AG10803 (cell line): ENCODE measurements at places on chromosomes 12 and 14.

GRCh38 chr12:59808317-59808910 lies 212.6 kb downstream of the SLC16A7 start:
- DNase-seq: peak; percentile 48

DNA sequence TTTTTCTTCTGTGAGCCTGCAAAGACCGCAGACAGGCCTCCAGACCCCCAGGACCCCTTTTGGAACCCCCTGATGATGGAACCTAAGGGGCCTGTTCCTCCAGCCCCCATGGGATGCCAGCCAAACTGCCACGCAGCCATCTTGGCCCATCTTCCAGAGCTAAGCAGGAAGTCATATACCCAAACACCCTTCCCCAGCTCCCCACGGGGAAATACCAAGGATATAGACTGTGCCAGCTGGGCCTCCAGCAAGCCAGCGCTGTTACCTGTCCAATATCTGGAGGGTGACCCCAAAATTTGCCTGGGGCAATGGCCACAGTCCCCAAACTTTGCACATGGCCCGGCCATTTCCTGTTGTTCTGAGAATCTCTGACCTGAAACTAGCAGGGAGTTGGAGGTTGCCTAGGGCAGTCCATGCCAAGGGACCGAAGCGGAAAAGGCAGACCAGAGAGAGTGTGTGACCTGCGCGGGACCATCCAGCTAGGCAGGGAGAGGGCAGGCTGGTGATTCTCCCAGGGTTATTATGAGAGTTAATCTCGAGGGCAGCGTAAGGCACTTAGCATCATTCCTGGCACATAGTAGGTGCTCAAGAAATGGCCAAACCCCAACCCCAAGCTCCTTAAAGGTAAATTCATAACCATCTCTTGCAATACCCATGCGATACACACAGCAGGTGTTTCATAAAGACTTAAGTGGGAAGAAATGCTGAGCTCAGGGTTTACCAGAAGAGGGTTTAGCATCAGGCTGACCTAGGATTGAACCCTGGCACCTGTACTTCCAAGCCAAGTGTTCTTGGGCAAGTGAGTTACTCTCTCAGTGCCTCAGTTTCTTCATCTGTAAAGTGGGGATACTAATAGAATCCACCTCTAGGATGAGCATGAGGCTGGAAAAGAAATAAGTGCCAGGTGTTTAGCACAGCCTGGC lies 2.6 kb upstream of the RASAL1 start:
- no peak for DNase-seq

- no peak for DNase-seq
These were observed 23.5 kb upstream of the NOVA1 start for GRCh38 chr14:26621364-26621763.

GRCh38 chr12:24943947-24944600 lies 4.8 kb downstream of the BCAT1 start:
- DNase-seq: no peak

GRCh38 chr14:23321572-23322547 lies 603 bp downstream of the PABPN1 start:
- DNase-seq: peak; percentile 57

GRCh38 chr14:73789989-73790581 lies 61.5 kb upstream of the PTGR2 start:
- DNase-seq: peak; percentile 98

GRCh38 chr12:82055391-82055790 lies 296.2 kb upstream of the PPFIA2 start:
- no peak for DNase-seq

DNA sequence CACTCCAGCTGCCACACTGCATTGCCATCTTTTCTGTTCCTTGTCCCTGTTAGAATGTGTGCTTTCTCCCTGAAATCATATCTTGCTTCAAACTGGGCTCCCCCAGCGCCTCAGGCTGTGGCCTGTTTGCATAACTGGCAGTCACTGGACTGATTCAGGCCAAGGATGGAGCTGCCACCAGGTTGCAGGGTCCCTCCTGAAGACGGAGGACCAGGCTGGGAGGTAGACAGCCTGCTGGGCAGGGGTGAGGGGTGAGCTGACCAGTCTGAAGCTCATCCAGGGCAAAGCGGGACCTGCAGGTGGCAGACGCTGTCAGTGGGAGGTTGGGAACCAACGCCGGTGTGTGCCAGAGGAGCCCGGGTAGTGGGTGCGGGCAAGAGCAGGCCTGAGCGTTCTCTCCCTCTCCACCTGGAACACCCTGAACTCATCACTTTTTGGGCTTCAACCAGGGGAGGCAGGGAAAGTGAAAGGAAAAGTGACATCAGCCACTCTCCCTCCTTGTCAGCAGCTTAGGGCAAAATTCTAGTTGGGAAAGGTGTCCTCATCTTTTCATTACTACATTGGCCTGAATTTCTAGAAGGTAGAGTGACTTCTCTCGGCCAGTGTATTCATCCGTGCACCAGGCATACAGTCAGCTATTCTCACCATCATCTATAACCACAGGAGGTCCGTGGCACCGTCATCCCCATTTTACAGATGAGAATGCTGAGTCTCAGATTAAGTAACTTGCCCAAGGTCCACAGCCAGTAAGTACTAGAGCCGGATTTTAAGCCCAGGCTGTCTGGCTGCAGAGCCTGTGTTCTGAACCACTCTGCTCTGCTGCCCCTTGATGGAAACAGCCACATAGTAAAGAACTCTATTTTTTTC lies 219.1 kb downstream of the SLC41A2 start:
- no peak for DNase-seq

DNA sequence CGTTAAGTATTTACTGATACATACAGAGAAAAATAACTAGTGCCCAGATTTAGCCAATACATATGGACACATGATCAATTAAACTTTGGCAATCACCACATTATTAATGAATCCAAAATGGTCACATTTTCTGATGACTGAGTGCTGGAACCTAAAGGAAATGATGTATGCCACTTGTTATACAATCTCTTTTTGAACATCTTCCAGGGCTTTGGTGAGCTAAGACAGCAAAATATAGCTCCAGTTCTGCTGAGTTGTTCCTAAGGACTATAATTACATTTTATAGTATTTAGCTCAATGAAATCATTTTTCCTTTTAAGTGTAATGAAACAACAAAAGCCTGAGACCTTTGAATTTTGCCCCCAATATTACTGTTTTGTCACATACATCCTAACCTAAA lies 329.1 kb upstream of the ATP2B1 start:
- no peak for DNase-seq

GRCh38 chr14:70882776-70883492 lies 24.3 kb upstream of the PCNX1 start:
- DNase-seq: peak; percentile 68

DNA sequence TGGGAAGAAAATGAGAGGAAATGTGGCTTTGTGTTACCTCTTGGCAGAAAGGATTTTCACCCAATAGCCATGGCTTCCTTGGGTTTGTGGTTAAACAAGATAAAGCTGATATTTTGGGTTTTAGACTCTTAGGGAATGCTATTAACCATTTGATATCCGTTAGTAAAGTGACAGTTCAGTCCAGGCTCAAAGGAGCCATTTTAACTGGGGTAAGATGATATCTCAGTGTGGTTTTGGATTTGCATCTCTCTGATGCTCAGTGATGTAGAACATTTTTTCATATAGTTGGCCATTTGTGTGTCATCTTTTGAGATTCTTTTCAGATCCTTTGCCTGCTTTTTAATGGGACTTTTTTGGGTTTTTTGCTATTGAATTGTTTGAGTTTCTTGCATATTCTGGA lies 30.1 kb downstream of the IFT43 start:
- no peak for DNase-seq

DNA sequence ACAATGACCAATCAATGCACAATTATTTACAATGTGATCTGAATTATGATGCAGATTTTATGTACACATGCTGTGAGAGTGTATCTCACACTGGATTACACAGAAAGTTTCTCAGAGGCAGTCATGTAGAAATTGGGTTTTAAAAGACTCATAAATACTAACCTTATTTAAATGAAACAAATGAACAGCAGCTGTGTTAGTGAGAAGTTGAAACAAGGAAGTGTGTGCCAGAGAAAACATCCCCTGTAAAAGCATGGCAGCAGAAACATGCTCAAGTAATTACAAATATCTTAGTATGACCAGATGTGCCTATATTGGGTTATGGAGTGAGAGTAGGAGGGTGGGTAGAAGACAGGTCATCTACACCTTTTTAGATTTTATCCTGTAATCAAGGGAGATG lies 723.7 kb downstream of the C12orf50 start:
- DNase-seq: no peak

GRCh38 chr14:31173120-31173837 lies 34.3 kb downstream of the HECTD1 start:
- no peak for DNase-seq

GRCh38 chr12:117334855-117335587 lies 26.4 kb downstream of the NOS1 start:
- DNase-seq: no peak

DNA sequence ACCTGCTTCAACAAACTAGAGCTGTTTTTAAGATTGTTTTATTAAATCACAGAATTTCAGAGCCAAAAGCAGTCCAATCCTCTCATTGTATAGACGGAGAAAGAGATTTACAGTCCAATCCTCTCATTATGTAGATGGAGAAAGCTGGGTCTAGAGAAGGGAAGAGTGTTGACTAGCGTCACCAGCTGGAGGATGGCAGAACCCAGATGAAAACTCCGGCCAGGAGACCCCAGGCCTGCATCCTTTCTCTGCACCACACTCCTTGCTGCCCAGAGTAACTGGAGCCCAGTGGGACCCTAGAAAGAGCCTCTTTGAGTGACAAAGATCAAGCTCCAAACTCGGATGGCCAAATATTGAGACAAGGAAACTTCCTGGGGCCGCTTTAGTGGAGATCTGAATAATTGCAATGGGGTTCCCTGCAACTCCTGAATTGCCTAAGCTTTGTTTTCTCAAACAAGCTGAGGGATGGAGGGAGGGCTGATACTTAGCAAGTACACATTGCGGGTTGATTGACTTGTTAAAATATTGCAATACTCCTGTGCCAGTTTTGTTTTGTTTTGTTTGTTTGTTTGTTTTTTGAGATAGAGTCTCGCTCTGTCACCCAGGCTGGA lies 12.5 kb downstream of the AMDHD1 start:
- no peak for DNase-seq

- DNase-seq: no peak
These were observed 179.5 kb upstream of the PARP11 start for GRCh38 chr12:4052691-4053090.

GRCh38 chr14:34111953-34112352 lies 161.1 kb upstream of the EGLN3 start:
- no peak for DNase-seq

GRCh38 chr12:83065562-83065961 lies 378.9 kb downstream of the TMTC2 start:
- DNase-seq: no peak

GRCh38 chr14:28780843-28781820 lies 14.5 kb downstream of the FOXG1 start:
- DNase-seq: no peak

DNA sequence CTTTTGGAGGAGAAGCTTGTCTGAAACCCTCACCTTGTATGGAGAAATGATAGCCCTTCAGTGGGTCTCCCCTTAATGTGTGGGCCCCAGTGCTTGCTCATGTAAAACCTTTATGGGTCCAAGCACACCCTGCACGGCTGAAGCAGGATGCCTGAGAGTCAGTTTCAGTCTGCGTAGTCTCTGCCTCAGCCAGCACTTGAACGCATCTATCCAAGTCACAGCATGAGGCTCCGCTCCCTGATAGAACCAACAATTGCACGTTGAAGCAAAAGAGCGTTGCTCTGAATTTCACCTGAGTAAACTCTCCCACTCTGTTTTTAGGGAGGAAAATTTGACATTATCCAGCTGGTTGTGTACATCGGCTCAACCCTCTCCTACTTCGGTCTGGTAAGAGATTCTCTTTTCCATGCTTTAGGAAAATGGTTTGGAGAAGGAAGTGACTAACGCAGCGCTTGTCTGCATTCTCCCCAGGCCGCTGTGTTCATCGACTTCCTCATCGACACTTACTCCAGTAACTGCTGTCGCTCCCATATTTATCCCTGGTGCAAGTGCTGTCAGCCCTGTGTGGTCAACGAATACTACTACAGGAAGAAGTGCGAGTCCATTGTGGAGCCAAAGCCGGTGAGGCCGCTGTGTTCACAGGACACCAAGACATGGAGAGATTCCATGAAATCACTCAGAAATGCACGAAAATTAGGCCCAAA lies 33.0 kb upstream of the P2RX4 start:
- DNase-seq: no peak

DNA sequence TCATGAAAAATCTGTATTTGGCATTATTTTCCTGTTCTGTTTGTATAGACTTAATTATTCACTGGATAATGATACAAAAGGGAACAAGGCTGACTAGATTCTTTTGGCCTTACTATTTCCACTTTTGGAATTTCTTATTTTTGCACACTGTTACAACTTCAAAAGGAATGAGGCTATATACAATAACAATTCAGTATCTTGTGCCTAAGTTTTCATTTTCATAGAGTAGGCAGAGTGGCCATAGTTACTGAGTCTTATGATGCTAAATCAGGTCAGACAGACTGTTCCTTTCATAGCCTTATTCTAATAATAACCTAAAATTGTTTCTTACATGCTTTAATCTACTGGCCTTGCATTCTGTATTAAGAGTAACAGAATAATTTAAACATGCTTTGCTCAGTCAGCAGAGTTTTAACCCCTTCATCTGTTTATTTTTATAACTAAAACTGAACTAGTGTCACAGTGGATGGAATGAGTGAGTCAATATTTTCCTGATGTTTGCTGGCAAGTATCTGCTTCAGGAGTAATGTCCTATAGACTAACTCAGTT lies 10.5 kb downstream of the TTC8 start:
- DNase-seq: peak; percentile 55

GRCh38 chr12:67741270-67741669 lies 92.7 kb downstream of the DYRK2 start:
- no peak for DNase-seq

DNA sequence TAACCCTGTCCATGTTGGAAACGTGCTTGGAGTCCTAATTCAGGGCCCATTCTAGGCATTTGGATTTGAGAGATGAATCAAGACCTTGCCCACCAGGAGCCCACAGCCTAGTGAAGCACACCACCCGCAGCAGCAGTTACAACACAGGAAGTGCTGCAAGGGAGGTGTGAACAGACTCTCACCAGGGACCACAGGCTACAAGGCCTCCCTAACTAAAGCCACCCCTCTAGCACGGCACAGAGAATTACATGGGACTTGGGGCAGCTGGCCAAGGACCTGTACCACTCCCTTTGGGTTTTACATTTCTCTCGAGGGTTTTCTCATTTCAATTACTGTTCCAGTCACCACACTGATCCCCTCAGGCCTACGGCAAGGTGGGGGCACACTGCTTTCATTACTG lies 49.5 kb upstream of the FOXN3 start:
- no peak for DNase-seq

GRCh38 chr12:120834489-120835303 lies 69.5 kb downstream of the SPPL3 start:
- no peak for DNase-seq

DNA sequence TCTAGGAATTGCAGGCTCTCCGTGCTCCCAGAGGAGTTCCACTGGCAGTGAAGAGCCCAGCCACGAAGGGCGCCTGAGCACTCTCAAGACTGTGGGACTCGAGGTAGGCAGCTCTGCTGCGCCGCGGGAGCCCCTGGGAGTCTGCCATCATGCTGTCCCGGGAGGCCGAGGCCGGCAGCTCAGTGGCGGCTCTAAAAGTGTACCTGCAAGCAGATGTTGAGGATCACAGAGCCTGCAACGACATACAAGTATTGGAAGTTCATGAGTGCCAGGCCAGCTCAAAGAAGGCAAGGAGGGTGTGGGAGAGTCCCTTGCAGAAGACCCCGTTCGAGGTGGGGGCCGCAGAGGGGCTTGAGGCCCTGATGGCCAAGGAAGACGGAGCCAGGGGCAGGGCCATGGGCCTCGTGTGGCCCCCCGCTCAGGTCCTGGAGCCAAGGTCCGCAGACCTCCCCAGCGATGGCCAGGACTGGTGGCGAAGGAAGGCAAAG lies 62.7 kb downstream of the MUCL1 start:
- DNase-seq: no peak
